ENCODE measurements at places on chromosomes 1 and 21.

- no peak for DNase-seq
These were observed at the start of gene ALPL for GRCh38 chr1:21509351-21510112. Gene ALPL, plus strand, starts transcription at chr1:21509423. Its CDS starts 44,659 bp downstream, at chr1:21554082.

GRCh38 chr1:8486047-8486446 lies 168.1 kb downstream of the SLC45A1 start:
- DNase-seq, result no peak

GRCh38 chr1:229064320-229065168 lies 206.4 kb upstream of the RAB4A start:
- no peak for DNase-seq

GRCh38 chr1:85846706-85847105 lies 138.5 kb upstream of the ZNHIT6 start:
- no peak for DNase-seq

GRCh38 chr1:207813946-207814345 lies 62.1 kb downstream of the CD46 start:
- DNase-seq, result no peak

GRCh38 chr1:92299477-92300150 lies 755 bp downstream of the RPAP2 start:
- no peak for DNase-seq

DNA sequence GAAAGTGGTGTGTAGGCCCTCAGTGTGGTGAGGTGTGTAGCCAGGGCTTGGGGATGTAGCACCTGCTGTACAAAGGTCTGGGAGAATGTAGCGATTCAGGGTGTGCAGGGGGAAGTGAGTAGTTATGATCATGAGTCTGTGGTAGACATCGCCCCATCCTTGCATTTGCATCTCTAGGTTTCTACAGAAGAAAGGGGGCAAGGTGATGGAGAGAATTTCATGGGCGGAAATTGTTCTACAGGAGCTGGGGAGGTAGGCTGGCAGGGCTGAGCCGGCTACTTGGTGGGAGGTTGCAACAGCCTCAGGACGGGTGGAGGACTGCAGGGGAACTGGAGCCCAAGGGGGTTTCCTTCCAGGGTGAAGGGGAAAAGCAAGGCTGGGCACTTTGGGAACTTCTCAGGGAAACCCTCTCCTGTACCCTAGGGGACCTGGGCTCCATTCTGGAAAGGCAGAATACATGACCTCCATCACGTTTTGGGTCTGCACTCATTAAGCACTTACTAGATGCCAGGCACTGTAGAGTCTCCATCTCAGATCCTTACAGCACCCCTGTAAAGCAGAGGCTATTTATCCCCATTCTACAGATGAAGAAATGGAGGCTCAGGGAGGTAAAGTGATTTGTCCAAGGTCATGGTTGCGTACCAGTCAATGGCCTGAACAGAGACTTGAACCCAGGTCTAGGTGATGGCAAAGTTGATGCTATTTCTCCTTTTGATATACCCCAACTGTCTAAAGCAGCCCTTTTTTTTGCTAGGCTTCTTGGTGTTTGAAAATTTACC lies 14.5 kb upstream of the TNFRSF1B start:
- DNase-seq, result peak; percentile 63

DNA sequence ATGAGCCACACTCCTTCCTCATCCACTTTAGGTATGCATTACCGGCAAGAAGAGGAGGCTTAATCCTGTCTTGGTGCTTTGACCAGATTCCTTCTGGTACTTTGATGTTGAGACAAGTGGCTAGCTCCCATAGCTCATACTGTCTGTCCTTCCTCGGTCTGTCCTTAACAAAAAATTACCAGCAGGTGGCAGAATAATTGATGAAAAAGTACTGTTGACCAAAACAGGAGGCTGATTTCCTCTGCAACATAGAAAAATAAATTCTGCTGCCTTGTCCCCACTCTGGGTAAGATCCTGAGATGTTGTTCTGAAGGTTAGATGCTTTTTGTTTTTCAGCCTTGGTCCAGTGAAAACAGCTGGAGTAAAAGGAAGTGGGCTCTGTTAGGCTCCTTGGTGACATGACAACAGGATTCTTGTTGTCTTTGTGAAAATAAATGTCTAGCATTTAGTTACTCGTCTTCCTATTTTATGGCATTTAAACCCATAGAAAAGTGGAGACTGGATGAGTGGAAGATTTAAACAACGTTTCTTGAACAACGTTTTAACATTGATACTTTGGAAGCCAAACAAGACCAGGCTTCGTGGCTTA lies 11.2 kb upstream of the HJV start:
- DNase-seq, result peak; percentile 70

- DNase-seq, result no peak
These were observed 146.9 kb downstream of the PDE4B start for GRCh38 chr1:65939636-65940035.

DNA sequence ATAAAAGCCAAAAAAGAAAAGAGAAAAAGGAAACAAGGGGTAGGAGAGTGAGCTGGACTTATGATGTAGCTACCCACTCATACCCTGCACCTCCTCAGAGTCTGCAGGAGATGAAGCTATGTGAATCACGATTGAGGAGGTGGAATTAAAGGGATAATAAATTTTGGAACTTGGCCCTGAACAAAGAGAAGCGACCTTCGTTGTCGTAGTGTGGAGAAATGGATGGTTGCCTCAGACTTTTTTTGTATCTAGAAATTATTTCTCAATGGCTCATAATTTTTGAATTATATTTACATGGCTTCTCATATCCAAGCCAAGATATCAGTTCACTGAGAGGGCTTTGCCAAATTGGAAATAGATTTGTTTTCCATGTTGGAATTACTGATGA lies 37.8 kb upstream of the SIPA1L2 start:
- no peak for DNase-seq

GRCh38 chr1:37840711-37841110 lies 18.7 kb downstream of the MTF1 start:
- DNase-seq, result no peak

DNA sequence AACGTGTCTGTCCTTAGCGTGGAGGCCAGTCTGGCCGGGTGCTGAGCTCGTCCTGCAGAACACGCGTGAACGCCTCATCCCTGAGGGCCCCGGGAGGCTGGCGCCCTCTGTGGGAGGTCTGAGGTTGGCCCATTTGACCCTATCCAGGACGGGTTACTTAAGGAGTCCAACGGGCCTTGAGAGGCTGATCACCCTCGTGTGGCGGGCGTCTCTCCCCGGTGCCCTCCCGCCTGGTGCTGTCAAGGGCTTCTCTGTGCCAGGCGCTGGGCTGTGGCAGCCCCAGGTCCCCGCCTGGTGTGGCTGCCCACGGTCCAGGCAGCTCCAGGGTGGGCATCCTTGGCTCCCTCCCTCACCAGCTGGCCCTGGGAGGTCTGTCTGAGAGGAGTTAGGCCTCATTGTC lies 9.7 kb downstream of the SKI start:
- no peak for DNase-seq

DNA sequence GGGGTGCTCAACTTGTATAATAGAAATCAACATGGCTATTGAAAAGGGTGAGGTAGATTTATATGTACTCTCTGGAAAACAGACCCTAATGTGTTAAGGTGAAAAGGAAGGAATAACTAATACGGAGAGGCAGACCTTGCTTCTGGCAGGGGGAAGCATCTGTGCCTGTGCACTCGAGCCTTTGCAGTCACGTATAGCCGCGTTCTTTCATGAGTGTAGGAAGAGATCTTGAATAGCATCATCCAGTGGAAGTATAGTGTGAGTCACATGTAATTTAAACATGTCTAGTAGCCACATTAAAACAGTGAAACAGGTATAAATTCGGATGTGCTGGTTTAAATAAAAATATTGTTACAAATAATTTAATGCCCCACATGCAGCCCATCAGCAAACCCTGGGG lies 3.0 kb downstream of the A3GALT2 start:
- no peak for DNase-seq

GRCh38 chr1:224338150-224338838 lies 8.3 kb upstream of the NVL start:
- DNase-seq, result no peak
